EL (cell line): ENCODE measurements at places on chromosomes 7 and 10.

GRCh38 chr7:99387912-99388311 lies 13.4 kb downstream of the ARPC1B start:
- DNase-seq, result no peak

DNA sequence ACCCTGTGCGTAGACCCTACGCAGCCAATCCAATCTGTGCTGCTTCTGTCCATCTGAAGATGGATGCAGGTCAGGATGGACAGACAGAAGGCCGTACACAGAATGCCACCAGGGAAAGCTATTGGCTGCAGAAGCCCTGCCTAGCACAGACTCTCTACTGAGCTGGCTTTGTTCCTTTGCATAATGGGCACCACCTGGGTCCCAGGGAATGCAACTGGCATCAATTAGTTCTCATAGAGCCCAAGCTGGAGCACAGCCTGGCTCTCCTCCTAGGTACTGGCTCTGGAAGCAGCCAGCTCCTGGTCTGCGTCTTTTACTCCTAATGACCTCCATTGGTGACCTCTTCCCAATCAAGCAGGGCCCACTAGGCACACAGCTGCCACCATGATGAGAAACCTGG lies 26.8 kb upstream of the CACUL1 start:
- DNase-seq, result no peak

- DNase-seq, result no peak
Measured at GRCh38 chr10:3926675-3927525, 141.9 kb upstream of the KLF6 start.

- no peak for DNase-seq
Measured at GRCh38 chr10:17880601-17881000, 71.1 kb upstream of the SLC39A12 start.

DNA sequence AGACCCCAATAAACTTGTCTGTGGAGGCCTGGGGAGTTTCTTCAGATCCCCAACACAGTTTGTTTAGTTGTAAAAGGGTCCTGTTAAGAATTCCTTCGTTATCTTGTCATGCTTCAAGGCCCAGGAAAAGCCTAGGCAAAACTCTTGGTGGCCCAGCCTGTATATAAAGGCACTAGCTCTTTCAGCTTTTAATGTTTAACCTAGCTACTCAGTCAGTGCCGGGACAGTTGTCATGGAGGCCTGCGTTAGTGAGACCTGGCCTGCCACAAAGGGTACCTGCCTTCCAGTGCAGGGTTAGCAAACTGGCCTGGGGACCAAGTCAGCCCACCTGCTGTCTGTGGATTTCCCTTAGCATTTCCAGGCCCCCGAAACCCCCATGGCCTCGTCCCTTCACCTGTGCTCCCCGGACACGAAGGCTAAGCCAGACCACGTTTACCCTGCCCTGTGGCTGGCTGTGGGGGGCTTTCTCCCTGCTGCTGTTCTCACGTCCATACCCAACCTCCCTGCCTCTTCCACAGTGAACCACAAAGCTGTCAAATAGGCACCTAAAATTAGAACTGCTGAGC lies 96.9 kb upstream of the PPP2R2D start:
- DNase-seq, result no peak

GRCh38 chr10:47287365-47287802 lies 12.6 kb upstream of the GDF10 start:
- DNase-seq, result no peak

DNA sequence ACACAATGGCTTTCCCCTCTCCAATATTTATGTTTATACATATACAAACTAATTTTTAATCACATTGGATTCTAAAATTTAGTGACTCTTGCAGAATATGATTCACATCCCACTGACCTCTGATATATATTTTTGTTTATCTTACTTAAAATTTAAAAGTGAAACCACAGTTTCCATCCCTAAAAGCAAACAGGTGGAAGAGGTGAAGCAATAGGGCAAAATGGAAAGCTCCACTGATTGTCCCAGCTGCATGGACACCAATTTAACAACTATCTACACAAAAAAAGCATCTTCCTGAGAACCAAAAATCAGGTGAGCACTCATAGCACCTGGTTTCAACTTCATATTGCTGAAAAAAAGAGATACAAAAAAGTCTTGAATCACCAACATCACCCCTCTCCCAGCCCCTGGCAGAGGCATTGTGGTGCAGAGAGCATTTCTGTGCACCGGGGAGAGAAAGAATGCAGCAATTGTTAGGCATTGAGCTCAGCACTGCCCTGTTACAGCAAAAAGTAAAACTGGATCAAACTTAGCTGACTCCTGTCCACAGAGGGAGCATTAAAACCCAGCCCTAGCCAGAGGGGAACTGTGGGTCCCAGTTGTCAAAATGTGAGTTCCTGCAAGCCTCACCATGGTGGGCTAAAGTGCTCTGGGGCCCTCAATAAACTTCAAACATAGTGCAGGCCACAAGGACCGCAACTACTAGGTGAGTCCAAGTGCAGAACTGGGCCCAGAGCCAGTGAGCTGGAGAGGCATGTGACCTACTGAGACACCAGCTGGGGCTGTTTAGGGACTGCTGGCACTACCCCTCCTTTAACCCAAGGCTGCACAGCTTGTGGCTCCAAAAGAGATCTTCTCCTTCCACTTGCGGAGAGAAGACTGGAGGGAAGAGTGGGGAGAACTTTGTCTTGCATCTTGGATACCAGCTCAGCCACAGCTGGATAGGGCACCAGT lies 92.1 kb downstream of the SIRT1 start:
- no peak for DNase-seq

DNA sequence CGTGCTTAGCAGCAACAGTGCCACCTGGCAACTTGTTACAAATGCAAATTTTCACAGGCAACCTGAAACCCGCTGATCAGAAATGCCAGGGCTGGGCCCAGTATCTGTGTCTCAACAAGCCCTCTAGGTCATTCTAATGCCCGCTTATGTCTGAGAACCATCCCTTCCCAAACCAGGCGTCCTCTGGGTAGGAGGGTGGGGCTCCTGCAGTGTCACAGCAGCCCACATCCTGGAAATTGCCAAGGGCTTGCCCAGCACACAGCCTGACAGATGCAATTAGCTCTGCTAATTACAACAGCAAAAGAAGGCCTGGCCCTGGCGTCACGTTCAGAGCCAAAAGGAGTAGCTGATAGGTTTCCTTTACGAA lies 15.9 kb downstream of the ITPRIP start:
- DNase-seq, result no peak
